Colonic mucosa (tissue), 4 donors: ENCODE measurements at places on chromosomes 6 and 20. TPM values are rescaled to one million over a fixed set of nuclear protein-coding genes. Genes with fewer than 3 reads are reported as not detected.
A peak's percentile ranks its signal among the peaks of the same experiment; 100 is the strongest.

GRCh38 chr6:117265410-117266256, at the start of gene VGLL2:
Gene VGLL2 (plus strand): TSS chr6:117265558. CDS start chr6:117265764, 206 bp downstream.
- H3K27me3 ChIP-seq: peaks cover 89% of the 10 kb centered on the region
- H3K4me1 ChIP-seq: no peaks in the 10 kb centered on the region
- peak; percentile 30 for DNase-seq
- no peaks in the 10 kb centered on the region for H3K36me3 ChIP-seq
- no peak within 1 kb of the TSS for H3K27ac ChIP-seq

- no peak overlapping the region for H3K27ac ChIP-seq
- DNase-seq: no peak
- no peaks in the 10 kb centered on the region for H3K27me3 ChIP-seq
- H3K36me3 ChIP-seq: no peaks in the 10 kb centered on the region
- no peak overlapping the region for H3K4me3 ChIP-seq
Observed at GRCh38 chr20:60263725-60264709, 305.8 kb downstream of the CDH26 start.

- no peak overlapping the region for H3K4me3 ChIP-seq
- H3K27ac ChIP-seq: no peak overlapping the region
- no peaks in the 10 kb centered on the region for H3K27me3 ChIP-seq
Observed at GRCh38 chr6:45652416-45652815, 274.7 kb upstream of the SUPT3H start.

GRCh38 chr20:3751675-3752385, 15.7 kb downstream of the ADISSP start:
- no peaks in the 10 kb centered on the region for H3K36me3 ChIP-seq
- peak; percentile 67 for DNase-seq
- H3K4me1 ChIP-seq: no peaks in the 10 kb centered on the region
- peaks cover 15% of the 10 kb centered on the region for H3K27me3 ChIP-seq

DNA sequence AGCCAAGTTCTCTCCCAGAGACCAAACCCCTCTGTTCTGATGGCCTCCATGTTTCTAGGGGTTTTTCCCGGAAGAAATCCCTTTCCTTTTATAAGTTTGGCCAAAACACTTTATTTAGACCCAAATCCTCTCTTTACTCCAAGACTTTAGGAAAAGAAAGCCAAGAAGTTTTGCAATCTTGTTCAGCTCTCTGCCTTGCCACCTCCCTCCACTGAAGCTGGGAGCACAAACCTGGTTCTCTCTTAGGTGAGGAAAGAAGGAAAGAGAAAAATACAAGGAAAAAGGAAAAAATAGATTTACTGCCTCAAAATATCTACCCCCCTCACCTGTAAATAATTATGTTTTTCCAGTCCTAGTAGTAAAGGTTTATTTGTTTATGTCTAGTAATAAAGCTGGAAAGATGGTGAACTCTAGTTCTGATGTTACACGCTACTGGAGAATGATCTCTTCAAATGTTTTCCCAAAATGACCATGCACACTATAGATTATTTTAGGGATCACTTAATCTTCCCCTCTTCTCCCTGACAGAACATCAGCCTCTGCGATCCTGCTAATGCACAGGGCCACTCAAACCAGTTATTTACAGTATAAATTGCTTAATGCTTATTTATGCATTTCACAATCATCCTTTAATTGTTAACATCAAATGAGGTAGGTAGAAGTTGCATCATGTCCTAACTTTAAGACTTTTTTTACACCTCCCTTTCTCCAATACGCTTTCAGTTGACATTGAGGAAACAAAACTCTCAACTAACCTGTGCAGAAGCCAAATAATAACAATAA, 10.9 kb upstream of the ARG1 start:
- no peaks in the 10 kb centered on the region for H3K27me3 ChIP-seq
- H3K27ac ChIP-seq: no peak overlapping the region
- no peak overlapping the region for H3K4me3 ChIP-seq
- H3K4me1 ChIP-seq: no peaks in the 10 kb centered on the region
- DNase-seq: no peak
- no peaks in the 10 kb centered on the region for H3K36me3 ChIP-seq

DNA sequence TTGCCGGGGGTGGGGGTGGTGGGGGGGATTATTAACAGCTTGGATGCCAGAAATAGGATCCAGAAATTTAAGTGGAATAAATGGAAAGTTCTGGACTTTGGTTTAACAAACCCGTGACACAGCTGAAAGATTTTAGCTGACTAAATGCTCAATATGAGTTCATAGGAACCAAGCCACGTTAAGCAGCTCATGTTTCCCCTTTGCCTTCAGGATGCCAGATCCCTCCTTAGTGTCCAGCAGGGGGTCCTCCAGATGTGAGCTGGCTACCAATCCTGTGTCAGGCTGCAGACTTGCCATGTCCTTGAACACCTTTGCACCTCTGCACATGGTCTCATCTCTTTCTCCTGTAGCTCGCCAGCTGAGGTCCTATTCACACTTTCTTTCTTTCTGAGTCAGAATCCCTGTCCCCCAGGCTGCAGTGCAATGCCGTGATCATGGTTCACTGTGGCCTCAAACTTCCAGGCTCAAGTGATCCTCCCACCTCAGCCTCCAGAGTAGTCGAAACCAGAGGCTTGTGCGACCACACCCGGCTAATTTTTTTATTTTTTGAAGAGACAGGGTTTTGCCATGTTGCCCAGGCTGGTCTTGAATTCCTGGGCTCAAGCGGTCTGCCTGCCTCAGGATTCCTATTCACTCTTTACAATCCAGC, 133.3 kb upstream of the ARMC2 start:
- H3K27ac ChIP-seq: no peak overlapping the region
- DNase-seq: no peak
- H3K4me3 ChIP-seq: no peak overlapping the region
- no peaks in the 10 kb centered on the region for H3K27me3 ChIP-seq
- H3K36me3 ChIP-seq: no peaks in the 10 kb centered on the region
- H3K4me1 ChIP-seq: no peaks in the 10 kb centered on the region

GRCh38 chr6:69631552-69632346, 165.1 kb downstream of the LMBRD1 start:
- no peaks in the 10 kb centered on the region for H3K27me3 ChIP-seq
- no peak overlapping the region for H3K4me3 ChIP-seq

DNA sequence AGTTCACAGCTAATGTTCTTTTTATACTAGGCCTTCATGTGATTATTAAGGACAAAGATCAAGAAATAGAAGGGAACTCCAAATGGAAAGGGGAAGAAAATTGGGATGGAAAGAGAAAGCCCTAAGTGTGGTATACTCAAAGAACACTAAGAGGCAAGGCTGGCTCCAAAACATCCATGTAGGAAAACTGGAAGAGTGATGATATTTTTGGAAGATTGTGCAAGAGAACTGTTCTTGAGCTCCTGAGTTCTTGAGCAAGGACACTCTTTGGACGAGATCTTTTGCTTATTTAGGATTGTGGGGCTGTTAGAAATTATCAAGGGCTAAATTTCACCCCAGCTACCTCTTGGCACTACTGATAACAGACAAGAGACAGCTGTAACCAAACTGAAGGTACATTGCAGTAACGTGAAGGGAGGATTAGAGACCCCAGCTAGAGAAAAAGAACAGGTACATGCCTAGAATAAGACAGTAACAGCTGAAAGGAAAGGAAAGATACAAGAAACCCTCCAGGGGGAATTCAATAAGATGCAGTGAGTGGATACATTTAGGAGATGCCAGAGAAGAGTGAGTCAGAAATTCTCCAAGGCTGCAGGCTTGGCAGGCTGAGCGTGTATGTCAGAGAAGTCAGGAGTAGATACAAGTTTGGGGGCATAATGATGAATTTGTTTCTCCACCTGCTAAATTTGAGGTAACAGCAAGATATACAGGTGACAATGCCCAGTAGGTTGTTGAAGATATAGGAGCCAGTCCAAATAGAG, 69.7 kb downstream of the CBLN4 start:
- no peak overlapping the region for H3K27ac ChIP-seq
- no peak overlapping the region for H3K4me3 ChIP-seq
- DNase-seq: no peak
- no peaks in the 10 kb centered on the region for H3K4me1 ChIP-seq
- no peaks in the 10 kb centered on the region for H3K27me3 ChIP-seq
- no peaks in the 10 kb centered on the region for H3K36me3 ChIP-seq

DNA sequence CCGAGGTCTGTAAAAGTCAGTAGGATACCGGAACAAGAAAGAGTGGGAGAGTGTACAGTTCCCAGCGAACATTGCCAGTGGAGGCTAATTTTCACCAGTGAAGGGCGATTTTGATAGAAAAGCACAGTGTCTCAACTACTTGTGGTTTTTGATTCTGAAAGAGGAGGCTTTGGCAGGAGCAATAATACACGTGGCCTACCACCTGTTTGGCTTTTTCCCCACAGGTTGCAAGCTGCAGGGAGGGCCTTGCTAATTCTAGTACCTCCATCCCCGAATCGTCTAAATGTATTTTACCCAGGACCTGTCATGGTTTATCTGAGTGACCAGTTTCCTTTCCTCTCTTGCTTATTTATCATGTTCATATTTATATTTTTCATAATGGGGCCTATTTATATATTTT, 3.3 kb upstream of the EFCAB8 start:
- no peaks in the 10 kb centered on the region for H3K4me1 ChIP-seq
- no peak overlapping the region for H3K4me3 ChIP-seq
- no peak for DNase-seq
- H3K27me3 ChIP-seq: no peaks in the 10 kb centered on the region
- no peak overlapping the region for H3K27ac ChIP-seq
- H3K36me3 ChIP-seq: no peaks in the 10 kb centered on the region

DNA sequence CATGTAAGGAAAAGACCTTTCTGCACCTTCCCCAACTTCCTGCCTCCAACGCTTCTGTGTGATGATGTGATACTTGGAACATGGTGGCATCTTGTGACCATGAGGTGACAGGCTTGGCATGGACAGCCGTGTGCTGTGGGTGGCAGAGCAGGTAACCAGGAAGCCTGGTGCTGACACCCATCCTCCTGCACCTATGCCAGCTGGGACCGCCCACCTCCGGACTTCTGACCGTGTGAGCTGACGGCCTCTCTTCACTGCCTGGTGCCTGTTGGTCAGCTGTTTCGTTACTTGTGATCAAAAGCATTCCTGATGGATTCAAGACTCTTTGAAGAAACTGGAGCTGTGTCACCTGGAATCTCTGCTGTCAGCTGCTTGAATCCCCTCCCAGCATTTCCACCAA, 70.3 kb downstream of the TMEM242 start:
- no peaks in the 10 kb centered on the region for H3K27me3 ChIP-seq
- H3K4me1 ChIP-seq: no peaks in the 10 kb centered on the region
- no peak overlapping the region for H3K27ac ChIP-seq
- no peaks in the 10 kb centered on the region for H3K36me3 ChIP-seq

DNA sequence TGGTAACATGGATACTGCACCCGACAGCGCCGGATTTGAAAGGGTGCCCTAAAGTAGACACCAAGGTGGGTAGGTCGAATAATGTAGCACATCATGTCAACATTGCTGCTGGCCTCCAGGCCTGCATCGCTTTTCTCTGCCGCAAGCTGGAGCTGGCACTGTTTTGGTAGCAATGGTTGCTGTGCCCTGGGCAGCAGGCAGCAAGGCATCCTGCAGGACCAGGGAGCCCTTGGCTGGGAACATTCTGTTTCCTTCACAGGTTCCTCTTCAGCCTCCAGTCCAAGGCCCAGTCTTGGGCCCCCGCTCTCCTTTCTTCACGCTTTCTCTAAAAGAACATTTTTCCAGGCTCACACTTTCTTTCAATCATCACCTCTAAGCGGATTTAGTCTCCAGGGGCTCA, 365.8 kb upstream of the JARID2 start:
- no peaks in the 10 kb centered on the region for H3K27me3 ChIP-seq
- H3K36me3 ChIP-seq: no peaks in the 10 kb centered on the region
- no peaks in the 10 kb centered on the region for H3K4me1 ChIP-seq
- no peak for DNase-seq

DNA sequence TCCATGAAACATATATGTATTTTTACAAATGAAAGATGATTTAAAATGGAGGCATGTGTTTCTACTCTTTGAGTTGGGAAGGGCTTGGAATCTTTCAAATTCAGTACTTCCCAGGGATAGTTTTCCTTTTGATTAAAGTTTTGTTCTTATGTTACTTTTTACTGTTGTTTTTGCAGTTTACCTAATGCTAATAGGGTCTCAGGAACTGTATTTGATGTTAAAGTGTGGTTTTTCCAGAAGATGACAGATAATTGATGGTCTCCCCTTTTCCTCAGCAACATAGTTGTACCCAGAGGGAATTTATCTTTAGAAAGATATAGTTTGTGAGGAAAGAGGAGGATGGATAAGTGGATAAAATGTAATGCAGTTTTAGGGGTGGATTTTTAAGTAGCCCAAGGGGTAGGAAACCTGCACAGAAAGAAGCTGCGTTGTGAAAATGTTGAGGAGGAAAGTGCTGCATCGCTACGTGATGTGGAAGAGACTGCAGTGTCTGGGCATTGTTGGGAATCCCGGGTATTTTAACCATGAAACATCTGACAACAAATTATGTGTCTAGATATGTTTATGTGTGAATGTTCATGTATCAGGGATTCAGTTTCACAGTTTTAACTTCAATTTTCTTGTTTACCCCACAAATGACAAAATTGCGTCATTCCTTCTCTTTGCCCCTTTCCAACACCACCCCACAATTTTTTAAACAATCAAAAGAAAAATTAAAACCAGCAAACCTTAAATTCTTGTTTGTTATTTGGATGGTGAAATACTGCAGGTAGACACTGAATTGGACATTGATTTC, 42.3 kb downstream of the GNAS start:
- peaks cover 14% of the 10 kb centered on the region for H3K4me1 ChIP-seq
- no peak for DNase-seq
- H3K27ac ChIP-seq: no peak overlapping the region
- no peaks in the 10 kb centered on the region for H3K36me3 ChIP-seq
- H3K4me3 ChIP-seq: no peak overlapping the region
- H3K27me3 ChIP-seq: no peaks in the 10 kb centered on the region

DNA sequence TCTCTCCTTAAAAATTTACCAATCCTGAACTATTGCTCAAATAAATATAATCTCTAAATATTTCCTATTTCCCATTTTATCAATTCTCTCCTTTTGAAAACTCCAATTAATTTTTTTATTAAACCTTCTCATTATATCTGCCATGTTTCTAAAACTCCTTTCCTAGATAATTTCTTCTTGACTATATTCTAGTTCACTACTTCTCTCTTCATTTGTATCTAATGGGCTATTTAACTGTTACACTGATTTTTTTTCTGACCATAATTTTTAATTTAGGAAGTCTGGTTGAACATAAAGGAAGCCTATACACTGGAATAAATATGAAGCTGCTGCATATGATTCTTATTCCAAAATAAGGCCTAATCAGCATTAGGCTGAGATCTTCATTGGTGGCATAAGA, 96.3 kb upstream of the PLN start:
- no peak overlapping the region for H3K27ac ChIP-seq
- H3K27me3 ChIP-seq: no peaks in the 10 kb centered on the region
- no peaks in the 10 kb centered on the region for H3K36me3 ChIP-seq
- no peak for DNase-seq

MYLK4 gene
- total RNA-seq: 0.20 TPM

BHLHE23 gene
- not detected for total RNA-seq

CAGE1 gene
- not detected for total RNA-seq

WFDC5 gene
- not detected for total RNA-seq

JPH2 gene
- total RNA-seq: 1.3 TPM
